ENCODE measurements at places on chromosomes 2 and 18.

- DNase-seq, result no peak
Measured at GRCh38 chr2:99403524-99403923, 66.3 kb downstream of the EIF5B start.

DNA sequence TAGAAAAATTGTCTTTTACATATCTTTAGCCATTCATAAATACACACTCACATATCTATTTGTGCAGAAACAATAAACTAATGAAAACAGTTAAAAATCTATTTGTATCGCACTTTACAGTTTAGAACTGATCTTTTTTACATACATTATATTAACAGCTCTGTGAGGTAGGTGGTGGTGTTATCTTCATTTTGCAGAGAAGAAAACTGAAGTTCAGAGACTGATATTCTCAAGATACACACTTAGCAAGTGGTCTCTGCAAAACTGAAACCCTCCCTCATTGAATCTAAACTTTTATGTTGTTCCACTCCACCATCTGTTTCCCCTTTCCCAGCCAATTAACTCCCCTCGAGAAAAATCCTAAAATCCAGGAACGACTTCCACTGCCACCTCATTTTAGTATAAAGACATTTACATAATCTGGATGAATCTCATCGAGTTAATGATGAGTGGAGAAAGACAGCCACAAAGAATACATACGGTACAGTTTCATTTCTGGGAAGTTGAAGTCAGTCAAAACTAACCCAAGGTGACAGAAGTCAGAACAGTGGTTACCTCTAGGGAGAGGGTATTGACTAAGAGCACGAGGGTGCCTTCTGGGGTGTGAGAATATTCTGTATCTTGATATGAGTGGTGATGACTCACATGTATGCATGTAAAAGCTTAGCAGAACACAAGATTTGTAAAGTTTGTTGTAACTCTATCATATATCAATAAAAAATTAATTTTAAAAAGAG lies 524.2 kb upstream of the TCF4 start:
- DNase-seq, result no peak

GRCh38 chr18:31624892-31625640 lies 33.4 kb downstream of the TTR start:
- no peak for DNase-seq

DNA sequence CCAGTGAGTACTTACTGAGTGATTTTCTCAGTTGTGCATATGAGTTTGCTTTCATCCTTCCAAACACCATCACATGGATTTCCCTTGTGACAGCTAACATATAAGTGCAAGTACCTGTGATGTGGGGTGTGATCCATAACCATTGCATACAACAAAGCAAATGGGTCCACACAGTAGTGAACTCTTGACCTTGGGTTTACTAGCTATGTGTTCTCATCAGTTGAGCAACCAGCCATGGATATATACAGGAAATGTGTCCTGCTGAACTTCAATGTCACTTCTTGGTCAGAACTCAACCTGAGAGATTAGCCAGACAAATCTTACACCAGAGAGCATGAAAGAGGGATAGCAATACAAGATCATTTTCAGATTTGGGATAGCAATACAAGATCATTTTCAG lies 420.9 kb upstream of the KCNH7 start:
- DNase-seq, result no peak

DNA sequence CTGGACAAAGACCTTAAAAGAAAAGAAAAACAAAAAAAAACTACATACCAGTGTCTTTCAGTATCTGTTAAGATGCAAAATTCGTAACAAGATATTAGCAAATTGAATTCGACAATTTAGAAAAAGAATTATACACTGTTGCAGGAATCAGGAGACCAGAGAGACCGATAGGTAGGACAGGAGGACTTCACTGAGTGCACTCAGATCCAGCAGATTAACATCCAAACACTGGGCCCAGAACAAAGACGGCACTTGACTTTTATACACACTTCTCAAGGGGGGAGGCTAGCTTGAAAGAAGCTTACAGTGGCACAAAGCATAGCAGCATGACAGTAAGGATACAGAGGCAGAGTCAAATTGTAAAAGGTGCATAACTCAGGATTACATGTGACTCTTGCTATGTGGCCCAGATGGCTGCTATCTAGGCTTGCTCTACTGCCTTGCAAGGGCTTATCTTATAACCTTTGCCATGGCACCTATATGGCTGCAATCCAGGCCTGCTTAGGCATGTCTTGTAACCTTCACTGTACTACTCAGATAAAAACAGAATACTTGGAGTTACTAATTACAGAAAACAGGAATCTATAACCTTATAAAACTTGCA lies 507.3 kb upstream of the LRRTM4 start:
- DNase-seq, result no peak

DNA sequence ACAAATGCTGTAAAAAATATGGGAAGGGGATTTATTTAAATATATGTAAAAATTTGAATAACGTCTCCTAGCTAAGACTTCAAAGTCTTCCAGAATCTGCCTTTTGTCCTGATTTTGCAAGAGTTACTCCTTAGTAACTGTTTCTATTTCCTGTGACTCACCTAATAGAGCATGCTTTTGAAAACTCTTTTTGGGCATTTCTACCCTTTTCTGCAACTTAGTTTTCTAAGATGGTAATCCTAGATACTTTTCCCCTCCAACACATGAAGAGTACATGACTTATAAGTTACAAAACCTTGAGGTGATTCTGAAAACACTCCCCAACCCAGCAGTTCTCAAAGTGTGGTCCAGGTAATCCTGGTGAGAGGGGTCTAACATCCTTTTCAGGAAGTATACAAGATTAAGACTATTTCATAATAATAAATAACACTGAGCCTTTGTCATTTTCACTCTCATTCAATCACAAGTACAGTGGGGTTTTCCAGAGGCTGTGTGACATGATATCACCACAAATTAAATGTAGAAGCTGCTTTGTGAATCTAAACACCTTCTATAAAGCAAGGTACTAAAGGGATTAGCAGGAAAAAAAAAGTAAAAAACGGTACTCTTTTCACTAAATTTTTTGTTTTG lies 31.9 kb downstream of the PPP4R3B start:
- no peak for DNase-seq

GRCh38 chr18:5238371-5238976 lies 41.4 kb upstream of the AKAIN1 start:
- DNase-seq, result peak; percentile 27

GRCh38 chr2:111161971-111162370 lies 41.3 kb downstream of the BCL2L11 start:
- DNase-seq, result no peak

GRCh38 chr2:196337208-196337953 lies 166.0 kb upstream of the STK17B start:
- DNase-seq, result peak; percentile 10

DNA sequence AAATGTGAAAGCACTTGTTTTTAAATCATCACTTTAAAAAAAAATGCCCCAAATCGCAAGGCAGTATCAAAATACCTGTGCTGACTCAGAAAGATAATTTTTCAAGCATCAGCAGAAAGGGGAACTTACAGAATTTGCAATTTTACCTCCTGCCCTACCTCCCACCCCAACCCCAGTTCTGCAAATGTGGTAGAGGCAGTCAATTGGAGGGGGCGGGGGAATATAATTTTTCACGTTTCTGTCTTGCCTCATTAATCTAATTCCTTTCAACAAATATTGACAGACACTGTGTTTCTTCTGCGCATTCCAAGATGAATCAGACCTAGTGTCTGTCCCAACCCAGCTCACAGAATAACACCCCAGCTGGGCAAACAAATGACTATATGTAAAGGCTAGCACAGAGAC lies 76.8 kb downstream of the ALPK2 start:
- DNase-seq, result no peak

DNA sequence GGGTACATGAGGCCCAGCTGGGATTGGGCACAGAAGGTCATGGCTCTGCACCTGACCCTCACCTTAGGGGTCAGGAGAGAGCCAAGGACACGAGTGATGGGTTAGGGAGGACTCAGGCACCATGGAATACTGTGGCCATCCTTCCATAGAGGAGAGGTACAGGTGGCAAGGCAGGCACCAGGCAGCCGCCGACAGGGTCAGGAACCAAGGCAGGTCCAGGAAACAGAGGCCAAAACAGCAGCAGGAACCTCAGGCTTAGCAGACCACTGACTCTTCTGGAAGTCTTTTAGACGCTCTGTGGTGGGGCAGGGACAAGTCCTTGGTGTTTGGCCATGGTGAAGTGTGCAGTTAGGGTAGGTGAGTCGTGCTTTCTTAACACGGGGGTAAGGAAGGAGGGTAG lies 128.0 kb downstream of the NEDD4L start:
- DNase-seq, result no peak

DNA sequence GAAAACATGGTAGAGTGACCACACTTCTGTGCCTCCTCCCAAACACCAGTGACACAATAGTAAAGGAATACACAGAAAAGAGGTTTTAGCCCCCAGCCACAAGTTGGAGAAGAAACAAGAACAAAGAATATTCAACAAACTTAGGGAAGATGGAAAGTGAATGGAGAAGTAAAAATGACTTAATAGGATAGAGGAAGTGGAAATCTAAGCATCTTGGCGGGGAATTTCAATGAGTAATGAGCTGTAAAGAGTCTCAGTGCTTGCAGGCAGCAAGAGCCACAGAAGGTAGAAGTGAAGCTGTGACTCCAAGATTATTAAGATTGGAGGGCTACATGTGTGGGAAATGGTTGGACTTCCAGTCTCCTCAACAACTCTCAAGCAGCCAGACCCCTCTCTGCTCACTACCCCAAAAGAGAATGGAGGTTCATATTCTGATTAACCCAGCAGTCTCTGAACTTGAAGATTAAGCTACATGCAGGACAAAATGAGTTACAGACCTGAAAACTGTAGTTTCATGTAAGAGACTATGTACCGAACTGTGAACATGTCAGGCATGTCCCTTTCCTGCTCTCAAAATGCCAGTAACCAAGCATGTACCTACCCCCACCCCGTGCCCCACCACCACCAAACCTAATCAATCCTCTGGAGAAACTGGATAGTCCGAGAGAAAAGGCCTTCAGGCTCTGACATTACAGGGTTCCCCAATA lies 16.9 kb upstream of the HNRNPLL start:
- DNase-seq, result no peak

DNA sequence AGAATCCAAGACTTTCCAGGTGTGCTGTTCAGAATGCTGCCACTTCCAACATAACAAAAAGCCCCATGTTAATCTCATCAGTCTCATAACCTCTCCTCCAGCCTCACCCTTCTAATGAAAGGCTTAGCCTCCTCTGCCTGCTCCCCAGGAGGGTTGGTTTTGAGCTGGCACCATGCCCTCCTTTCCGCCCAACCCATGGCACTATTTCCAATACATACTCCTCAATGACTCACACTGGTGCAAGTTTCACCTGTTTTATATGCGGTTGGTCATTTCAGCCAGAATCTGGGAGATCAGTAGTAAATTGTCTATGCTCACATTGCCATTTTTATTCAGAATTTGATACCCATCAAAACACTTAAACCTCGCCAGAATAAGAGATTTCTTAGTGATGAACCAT lies 157.6 kb upstream of the NRP2 start:
- no peak for DNase-seq

DNA sequence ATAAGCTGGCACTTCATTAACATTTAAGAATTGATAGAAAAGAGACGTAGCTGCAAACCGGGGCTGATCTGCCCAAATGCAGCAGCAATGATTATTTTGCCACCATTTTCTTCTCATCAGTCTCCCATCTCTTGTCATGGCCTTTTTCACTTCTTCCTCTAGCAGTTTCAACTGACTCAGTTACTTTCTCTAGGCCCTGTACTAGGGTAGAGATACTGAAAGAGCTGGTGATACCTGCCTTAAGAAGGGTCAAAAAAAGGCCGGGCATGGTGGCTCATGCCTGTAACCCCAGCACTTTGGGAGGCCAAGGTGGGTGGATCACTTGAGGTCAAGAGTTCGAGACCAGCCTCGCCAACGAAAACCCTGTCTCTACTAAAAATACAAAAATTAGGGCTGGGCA lies 127.4 kb downstream of the LTBP1 start:
- no peak for DNase-seq

GRCh38 chr18:30862900-30863299 lies 179.6 kb downstream of the DSC3 start:
- DNase-seq, result no peak

GRCh38 chr2:29448096-29448688 lies 333.0 kb downstream of the CLIP4 start:
- no peak for DNase-seq

DNA sequence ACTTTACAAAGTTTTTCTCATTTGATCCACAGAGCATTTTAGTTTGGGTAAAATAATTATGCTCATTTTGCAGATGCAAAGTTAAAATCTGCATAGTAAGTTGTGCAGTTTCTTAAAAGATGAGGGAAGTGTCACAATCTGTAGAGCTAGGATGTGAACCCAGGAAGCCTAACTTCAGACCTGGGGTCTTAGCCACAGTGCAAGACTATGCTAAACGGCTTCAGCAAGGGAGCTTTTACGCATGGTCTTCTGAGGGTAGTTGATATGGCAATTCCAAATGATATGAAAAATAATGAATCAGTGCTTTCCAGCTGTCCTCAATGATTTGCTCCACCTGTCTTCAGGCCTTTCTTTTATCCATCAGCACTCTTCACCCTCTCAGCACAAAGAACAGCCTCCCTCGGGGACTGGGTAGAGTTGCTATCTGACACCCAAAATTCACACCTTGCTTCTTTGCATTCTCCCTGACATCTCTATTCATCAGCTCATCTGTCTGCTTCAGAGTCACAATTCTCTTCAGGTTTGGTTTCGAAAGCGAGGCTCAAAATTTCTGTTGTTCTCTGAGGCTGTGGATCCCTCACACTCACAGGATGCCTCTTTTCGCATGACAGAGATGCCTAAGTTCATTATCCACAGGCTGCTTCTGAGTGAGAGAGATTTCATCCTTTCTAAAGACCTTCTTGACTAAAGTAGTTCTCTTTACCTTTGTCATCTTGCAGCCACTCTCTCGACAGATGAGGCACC lies 302.5 kb downstream of the NRXN1 start:
- no peak for DNase-seq

- no peak for DNase-seq
Measured at GRCh38 chr2:208175840-208176153, 12.4 kb upstream of the CRYGA start.

All from CD4-positive, alpha-beta T cell treated with Interleukin-6 at 100 ng/mL for 8 hours (primary cell).